Breast epithelium (tissue), 4 donors: ENCODE measurements at places on chromosomes 7 and 10.

DNA sequence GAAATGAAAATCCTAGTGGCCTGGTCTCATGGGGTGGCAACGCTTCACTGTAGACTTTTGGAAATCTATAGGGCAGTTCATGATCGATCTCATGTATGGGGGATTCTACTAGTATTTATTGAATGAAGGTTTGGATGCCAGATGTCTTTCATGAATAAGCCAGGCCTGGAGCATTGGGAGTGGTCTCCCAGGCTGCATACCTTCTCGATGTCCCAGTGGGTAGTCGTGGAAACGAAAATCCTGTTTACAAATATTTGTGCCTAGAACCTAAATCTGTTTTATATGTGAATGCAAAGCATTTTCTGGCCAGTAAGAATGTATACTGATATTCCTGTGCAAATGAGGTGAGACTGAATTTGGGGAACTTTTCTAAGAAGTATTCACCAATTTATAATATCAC is 105.0 kb upstream of the C1QL3 start:
- no peak for DNase-seq

DNA sequence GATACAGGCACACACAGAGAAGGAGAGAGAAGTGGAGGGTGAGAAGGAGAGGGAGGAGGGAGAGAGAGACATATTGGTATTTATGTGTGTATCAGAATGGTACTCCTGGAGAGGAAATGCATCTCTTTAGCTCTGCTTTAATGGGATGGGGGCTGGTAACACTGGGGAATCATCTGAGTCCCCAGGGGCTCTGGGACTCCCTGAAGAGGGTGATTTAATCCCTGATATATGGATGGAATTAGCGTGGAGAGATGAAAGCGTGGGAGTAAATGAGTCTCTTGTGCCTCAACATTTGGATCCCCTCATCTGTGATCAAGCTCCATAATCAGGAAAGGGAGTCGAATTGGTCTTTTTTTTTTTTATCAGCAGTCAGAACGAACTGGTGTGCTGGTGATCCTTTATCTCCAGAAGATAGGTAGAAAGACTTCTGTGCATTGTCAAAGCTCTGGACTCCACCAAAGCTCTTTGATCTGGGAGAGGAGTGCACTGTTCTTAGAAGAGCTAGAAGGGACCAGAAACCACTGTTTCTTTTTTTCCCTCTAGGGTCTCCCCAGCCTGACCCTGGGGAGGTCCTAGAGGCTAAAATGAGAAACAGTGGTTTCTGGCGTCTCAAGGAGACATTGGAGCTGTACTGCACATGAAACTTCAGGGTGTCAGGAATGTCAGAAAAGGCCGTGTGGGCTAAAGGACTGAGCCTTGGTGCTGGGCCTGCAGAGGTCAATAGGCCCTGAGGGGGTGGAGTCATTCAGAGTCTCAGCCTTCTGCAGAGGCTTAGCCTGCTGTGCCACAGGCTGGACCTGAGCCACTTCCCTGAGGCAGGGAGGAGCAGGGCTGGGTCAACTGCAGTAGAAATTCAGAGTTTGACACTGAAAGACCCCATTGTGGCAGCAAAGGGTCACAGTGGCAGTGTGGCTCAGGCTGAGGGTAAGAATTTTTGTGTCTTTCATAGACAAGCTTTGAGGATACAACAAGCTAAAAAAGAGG is 234.4 kb upstream of the SLC26A5 start:
- no peak for DNase-seq

DNA sequence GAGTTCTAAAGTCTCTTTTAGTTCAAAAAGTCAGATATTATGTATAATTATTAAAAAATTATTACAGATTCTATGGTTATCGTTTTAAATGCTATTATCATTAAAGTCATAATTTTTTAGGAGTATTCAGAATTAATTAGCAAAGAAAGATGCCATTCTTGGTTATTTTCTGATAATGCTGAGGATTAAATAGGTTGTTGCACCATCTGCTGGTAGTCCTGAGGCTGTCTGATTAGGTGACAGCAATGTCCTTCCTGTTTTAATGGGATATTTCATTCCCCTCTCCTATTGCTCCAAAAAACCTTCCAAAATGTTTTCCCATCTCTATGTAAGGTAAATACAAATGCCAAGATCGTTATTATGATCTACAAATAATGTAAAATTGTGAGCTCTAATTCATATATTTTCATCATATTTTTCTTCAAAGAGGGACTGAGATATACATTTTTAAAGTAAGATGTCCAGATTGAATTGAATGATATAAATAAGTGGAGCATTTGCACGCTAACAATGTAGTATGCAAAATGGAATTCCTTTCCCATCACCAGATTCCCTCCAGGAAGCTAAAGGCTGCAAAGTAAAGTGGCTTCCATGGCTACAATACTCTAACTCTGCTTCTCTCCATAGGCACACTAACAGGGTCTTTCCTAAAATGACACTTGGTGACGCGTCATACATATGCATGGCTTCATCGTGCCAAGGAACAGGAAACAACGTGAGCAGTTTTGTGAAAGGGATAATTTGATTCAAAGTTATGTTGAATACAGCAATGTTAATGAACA is 58.8 kb upstream of the AKR1E2 start:
- no peak for DNase-seq

DNA sequence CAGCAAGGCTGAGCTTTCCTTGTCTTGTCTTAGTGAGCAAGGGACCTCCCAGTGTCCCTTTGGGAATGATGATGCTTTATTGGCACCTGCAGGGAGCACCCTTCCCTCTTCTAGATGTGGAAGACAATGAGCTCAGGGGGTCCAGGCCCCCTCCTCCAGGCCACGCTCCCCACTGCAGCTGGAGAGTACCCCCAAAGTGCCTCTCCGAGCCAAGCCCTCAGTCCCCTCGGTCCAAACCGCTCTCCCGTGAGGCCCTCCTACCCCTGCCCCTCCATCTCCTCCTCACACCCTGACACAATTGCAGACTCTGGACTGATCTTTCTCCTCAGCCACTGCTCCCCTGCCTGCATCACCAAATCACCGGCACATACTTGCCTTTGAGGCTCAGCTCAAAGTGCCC is 16.7 kb downstream of the RBP3 start:
- no peak for DNase-seq

DNA sequence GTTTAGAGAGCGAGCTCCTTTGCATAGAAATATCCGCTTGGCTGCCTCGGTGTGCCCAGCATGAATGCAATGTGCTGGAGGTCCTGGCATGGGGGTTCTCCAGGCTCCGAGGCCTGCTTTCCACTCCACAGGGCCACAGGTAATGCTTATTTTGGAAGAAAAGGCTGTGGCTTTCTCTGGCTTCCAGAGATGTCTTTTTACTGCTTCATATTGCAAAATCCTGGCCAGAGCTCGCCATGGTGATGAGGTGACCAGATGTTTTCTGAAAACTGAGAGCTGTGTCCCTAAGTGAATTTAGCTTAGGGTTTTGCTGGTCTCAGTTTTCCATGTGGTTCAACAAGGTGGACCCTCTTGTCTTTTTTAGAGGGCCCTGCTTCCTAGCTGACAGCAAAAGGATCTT is 65.2 kb downstream of the BMPER start:
- no peak for DNase-seq

DNA sequence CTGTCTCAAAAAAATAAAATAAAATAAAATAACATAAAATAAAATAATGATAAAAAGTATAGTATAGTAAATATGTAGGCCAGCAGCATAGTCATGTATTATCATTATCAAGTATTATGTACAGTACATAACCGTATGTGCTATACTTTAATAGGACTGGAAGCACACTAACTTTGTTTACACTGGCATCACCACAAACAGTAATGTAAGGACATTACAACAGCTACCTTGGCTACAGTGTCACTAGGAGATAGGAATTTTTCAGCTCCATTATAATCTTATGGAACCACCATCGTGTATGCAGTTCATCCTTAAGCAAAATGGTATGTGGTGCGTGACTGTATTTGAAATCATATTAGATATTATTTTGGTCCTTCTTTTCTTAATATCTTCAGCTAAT is 1163.5 kb upstream of the LRRTM3 start:
- no peak for DNase-seq

GRCh38 chr10:88389456-88389855 is 193.7 kb downstream of the RNLS start:
- no peak for DNase-seq

DNA sequence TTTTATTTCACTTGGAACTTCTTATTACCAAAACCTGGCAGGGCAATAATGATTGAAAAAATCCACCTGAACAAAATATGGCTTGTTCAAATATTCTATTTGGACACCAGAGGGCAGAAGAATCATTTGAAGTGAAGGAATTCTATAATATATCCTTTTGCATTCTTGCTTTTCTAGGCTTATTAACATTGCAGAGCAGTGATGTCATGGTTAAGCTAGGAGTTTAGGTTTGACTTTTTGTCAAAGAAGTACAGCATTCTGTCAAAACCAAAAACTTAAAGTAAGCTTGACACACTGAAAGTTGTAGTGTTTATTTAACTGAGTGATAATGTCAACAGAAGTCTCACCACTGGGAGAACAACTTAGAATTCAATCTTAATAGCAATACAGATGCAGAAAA is 156.0 kb downstream of the SEMA3D start:
- DNase-seq: no peak

DNA sequence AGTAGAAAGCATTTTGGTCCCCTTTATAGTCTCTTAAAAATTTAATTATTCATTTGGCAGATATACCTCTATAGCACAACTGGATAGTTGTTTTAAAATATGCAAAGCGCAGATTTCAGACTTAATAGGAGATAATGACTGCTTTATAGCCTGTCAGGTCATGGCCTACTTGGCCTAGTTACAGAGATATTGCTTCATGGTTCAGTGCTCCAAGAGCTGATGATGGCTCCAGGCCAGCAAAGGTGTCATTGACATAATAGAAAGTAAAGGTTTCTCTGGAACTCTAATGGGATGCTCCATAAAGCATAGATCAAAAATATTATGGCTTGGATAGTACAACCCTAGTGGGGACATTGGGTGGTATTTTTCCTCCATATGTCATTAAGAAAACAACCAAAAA is 285.7 kb downstream of the NXPH1 start:
- DNase-seq: no peak

GRCh38 chr10:35409808-35410207 is 73.5 kb downstream of the CCNY start:
- no peak for DNase-seq

DNA sequence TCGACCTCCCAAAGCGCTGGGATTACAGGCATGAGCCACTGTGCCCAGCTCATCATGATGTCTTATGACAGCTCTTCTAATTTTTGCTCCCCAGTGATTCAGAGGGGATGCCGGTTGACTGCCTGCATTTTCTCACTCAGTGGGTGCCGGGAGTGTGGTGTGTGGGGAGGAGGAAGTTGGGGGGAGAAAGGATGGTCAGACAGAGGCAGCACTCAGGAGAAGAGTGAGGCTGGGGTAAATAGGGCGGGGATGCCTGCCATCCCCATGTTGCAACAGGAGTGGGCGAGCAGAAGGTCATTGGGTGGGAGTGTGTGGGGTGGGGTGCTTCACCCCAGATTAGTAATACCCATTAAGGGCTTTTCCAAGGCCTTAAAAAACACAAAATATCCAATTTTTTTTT is 3.5 kb upstream of the CCL24 start:
- no peak for DNase-seq

DNA sequence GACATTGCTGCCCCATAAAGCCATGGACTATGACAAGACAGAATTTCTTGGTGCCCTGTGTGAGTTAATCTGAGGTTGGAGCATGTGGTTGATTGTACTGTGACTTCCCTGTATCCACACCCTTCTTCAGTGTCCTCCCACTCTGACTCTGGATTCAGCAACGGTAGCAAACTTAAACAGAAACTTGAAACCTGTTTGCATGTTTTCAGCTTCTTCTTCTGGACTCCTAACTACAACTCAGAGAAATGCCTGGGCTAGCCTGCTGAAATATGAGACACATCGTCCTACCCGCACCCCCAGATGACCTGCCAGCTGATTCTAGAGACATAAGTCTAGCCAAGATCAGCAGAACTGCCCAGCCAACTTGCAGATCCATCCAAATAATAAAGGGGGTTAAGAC is 78.4 kb downstream of the IPMK start:
- DNase-seq: no peak

DNA sequence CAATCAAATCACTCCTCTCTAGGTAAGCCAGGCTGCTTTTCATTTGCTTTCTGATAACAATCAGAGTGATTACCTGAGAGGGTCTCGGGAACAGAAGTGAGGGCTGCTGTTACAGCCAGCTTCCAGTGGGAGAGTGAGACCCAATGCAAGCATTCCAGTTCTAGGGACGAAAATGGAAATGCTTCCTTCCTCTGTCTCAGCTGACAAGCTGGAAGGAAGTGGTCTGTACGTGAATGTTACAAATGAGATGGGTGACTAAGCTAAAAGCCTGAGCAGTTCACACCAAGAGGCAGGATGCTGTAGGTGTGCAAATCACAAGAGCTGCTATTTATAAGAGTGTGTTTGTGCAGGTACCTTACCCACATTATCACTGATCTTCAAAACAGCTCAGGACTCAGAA is 772.4 kb downstream of the GRID1 start:
- DNase-seq: no peak

DNA sequence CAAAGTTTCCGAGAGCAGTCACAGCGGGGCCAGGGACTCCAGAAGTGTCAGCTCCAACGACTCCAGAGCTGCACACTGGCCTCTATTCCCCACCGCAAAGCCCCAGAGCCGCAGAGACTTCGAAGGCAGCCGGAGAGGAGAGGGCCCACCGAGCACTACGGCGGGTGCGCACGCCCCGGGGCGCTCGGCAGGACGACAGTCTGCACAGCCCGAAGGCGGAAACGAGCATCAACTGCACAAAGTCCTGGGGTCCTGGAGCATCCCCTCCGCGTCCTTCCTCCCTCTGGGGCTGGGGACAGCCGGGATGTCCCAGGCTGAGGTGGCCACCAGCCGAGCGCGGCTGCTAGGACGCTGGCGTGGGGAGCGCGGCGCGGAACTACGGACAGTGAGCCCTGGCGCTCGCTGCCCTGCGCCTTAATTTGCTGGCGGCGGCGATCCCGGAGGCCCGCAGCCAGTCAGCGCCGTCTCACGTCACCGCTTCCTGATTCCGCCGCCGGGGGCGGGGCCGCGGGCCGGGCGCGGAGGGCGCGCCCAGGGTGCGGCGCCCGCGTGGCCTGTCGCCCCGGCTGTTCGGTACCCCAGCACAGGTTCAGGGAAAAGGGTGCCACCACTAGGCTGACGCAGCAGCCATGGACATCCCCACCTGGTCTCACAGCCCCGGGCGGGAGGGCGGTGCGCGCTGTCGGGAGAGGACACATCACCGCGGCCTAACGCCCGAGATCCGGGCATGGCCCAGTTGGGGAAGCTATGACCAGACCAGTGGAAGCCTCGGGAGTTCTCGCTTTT is at the start of gene TBX20:
Gene TBX20, minus strand, starts transcription at position 391 of the 786 bp plus-strand sequence. CDS start 480 bp downstream, outside the sequence.
- no peak for DNase-seq
